Activated naive CD4-positive, alpha-beta T cell treated with anti-CD3 and anti-CD28 coated beads, Interleukin-2, amount 50 U/mL, for 16 hours (primary cell): ENCODE measurements at places on chromosomes 2 and 18.

DNA sequence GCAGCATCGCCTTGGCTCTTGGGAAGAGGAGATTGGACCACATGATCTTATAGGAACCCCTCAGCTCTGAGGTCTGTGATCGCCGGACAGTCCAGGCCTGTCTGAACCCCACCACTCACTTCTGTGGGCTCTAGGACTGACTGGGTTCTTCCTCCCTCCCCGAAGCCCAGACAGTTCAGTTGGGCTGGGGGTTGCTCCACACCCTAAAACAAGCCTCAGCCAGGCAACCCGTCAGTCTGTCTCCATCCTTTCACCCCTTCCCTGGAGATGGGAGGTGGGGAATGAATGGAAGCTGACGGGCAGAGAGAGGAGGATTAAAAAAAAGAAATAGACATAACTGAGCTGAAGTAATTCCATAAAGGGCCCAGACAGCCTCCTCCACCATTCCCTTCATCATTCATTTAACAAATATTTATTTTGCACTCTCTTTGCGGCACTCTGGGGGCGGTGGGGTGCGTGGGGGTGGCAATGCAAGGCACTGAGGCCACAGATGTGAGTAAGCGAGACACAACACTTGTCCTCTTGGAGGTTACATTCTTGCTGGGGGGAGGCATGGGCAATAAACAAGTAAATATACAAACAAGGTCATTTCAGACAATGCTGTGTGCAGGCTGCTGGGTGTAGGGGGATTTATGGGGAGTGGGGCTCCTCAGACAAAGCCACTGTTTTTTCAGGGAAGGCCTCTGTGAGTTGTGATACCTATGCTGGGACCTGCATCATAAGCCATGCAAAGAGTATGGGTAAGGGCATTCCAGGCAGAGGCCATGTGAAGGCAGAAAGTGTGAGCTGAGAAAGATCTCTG is 12.9 kb downstream of the WNT10A start:
- DNase-seq, result no peak

DNA sequence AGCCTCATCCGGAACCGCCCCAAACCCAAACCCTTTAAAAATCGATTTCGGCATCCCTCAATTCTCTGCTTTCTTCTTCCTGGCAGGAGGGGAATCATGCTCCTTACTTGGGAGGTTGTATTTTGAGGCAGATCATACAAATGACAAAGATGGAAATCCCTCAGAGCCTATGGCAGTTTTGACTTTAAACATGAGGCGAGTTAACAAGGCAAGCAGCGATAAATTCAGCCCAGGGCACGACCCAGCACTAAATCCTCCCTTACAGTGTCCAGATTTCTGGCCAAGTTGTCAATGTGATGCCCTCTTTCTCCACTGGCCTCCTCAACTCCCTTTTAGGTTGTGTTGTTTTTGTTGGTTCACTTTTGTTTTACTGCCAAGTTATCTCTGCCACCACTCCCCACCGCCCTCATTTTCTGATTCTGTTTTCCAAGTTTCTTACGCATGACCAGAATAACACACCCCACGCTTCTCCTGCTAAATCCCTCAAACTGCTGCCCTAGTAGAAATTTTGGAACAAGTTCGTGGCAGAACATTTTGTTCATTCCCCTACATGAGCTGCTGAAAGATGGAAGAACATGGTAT is 68.3 kb downstream of the CTAGE1 start:
- no peak for DNase-seq

GRCh38 chr2:213036836-213037235 is 114.6 kb downstream of the IKZF2 start:
- no peak for DNase-seq

DNA sequence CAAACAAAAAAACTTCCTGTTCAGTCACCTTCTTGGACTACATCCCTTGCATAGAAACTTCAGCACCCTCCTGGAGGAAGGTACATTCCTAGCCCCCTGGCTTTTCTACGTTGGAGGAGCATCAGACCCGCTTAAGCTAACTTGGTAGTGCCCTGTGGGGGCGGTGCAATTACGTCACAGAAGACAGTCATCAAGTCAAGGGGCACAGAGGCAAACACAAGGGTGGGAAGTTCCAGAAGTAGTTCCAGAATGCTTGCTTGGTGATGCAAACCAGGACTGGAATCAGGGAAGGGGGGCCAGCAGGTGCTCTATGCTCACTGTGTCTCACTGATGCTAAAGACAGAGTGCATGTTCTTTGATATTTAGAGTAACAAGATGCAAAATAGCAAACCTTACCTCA is 15.2 kb upstream of the AGFG1 start:
- peak; percentile 25 for DNase-seq

- DNase-seq, result no peak
These were observed 10.5 kb downstream of the WDR43 start for GRCh38 chr2:28904802-28905457.
